ENCODE measurements at places on chromosomes 6 and 20. TPM values are rescaled to one million over a fixed set of nuclear protein-coding genes. Genes with fewer than 3 reads are reported as not detected.

GRIK2 gene
- total RNA-seq = not detected

EBF4 gene
- 3.3 TPM for total RNA-seq

SLC22A23 gene
- total RNA-seq = 0.32 TPM

SFT2D1 gene
- total RNA-seq = 60.8 TPM

HLA-A gene
- total RNA-seq = 1,705 TPM

RNF39 gene
- total RNA-seq = not detected

SFTA2 gene
- not detected for total RNA-seq

RBBP8NL gene
- not detected for total RNA-seq

C6orf132 gene
- total RNA-seq = 0.05 TPM

RIMS1 gene
- not detected for total RNA-seq

ARMH2 gene
- 1.4 TPM for total RNA-seq

OR2H1 gene
- total RNA-seq = not detected

FRMD1 gene
- total RNA-seq = not detected

TREM1 gene
- not detected for total RNA-seq

CENPW gene
- total RNA-seq = 57.9 TPM

BPIFB2 gene
- total RNA-seq = not detected

PKIB gene
- total RNA-seq = 0.36 TPM

CLVS2 gene
- total RNA-seq = not detected

BFSP1 gene
- 3.7 TPM for total RNA-seq

PDE10A gene
- not detected for total RNA-seq

Data from T-helper 2 cell treated with Interferon-gamma antibody and Interleukin-4, amounts not matched to agents 100 ng/mL and 5 ng/mL, for 36 hours (primary cell).